ENCODE measurements at places on chromosomes 13 and 19. TPM values are rescaled to one million over a fixed set of nuclear protein-coding genes. Genes with fewer than 3 reads are reported as not detected.

Gene GTPBP3
- total RNA-seq, result 22.2 TPM

Gene PRR36
- not detected for total RNA-seq

Gene PTGER1
- total RNA-seq, result not detected

Gene PRTN3
- not detected for total RNA-seq

Gene FCER2
- total RNA-seq, result 0.55 TPM

Gene TMEM145
- total RNA-seq, result 0.54 TPM

DNA sequence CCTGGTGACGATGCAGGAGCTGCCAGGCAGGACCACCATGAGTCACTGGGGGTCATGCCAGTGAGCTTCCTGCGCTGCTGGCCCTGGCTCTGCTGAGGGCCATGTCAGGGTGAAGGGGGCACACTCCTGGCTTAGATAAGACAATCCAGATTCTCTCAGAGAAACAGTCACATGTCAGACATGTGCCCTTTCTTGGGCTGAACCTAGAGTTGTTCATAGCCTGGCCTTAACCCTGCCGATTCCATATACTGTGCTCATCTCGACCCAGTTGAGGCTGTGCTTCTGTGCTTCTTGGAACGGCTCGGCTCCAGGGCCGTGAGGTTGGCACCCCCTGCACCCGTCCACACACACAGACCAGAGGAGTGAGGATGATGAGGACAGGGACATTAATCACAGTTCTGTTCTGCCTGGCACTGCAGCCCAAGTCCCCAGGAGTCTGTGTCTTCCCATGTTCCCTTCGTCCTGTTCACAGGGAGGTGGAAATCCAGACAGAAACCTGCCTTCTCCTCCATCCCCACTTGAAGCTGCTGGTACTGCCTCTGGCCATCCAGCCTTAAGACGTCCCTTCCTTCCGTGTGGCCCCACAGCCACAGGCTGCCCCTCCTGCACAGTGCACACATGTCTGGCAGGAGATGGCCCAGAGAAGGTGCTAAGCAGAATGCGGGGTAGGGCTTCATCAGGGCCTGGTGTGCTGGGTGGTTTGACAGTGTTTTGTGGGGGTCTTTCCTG is 50.0 kb downstream of the LYL1 start:
- H3K36me3 ChIP-seq, result no peaks in the 10 kb centered on the region
- DNase-seq, result no peak
- peaks cover 95% of the 10 kb centered on the region for H3K4me1 ChIP-seq
- no peaks in the 10 kb centered on the region for H3K27me3 ChIP-seq
- peak overlapping the region; percentile 97 for H3K27ac ChIP-seq

- H3K27me3 ChIP-seq, result no peaks in the 10 kb centered on the region
- no peak for DNase-seq
- H3K36me3 ChIP-seq, result no peaks in the 10 kb centered on the region
- H3K4me3 ChIP-seq, result no peak overlapping the region
- H3K27ac ChIP-seq, result no peak overlapping the region
These were observed 167.2 kb downstream of the NDFIP2 start for GRCh38 chr13:79648191-79648590.

GRCh38 chr19:38980583-38981374 is 5.2 kb upstream of the FBXO17 start:
- no peak overlapping the region for H3K27ac ChIP-seq
- no peaks in the 10 kb centered on the region for H3K36me3 ChIP-seq
- no peak for DNase-seq
- peaks cover 11% of the 10 kb centered on the region for H3K4me1 ChIP-seq

DNA sequence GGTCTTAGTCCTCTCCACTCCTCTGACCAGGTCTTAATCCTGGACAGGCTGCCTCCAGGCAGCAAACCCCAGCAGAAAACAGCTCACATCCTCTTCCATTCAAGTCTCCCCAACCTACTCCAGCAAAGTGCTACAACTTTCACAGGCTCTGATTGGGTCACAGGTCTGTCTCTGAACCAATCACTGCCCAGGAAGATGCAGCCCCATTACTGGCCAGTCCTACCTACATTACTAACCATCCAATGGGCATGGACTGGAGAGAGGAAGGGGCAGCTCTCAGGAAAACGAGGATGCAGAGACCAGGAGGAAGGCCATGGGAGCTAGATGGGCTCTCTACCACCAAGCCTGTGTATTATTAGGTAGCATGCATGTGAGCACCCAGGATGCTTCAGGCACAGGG is 12.2 kb downstream of the MED26 start:
- no peak overlapping the region for H3K27ac ChIP-seq
- no peaks in the 10 kb centered on the region for H3K36me3 ChIP-seq
- DNase-seq, result no peak
- no peaks in the 10 kb centered on the region for H3K27me3 ChIP-seq
- no peak overlapping the region for H3K4me3 ChIP-seq

DNA sequence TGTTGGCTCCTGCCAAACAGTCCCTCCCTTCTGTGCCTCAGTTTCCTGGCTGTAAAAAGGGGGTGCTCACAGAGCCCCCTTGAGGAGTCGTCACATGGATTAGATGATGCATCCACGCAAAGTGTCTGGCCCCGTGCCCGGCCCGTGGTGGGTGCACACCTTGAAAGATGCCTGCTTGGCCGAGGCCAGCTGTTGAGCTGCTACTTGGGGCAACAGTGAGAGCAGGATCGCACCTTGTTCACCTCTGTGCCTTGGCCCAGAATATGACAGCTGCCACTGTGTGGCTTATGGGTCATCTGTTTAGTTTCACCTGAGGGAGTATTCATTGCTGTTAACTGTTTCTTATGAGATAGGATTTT is 17.7 kb downstream of the CRTC1 start:
- no peaks in the 10 kb centered on the region for H3K27me3 ChIP-seq
- H3K27ac ChIP-seq, result peak overlapping the region; percentile 86
- H3K4me1 ChIP-seq, result peaks cover 35% of the 10 kb centered on the region
- no peak for DNase-seq

- no peak overlapping the region for H3K4me3 ChIP-seq
- no peaks in the 10 kb centered on the region for H3K4me1 ChIP-seq
- DNase-seq, result no peak
These were observed 100.9 kb downstream of the NDFIP2 start for GRCh38 chr13:79581870-79582315.

GRCh38 chr13:50529154-50529882 is 314.2 kb downstream of the DLEU7 start:
- H3K36me3 ChIP-seq, result no peaks in the 10 kb centered on the region
- H3K4me1 ChIP-seq, result peaks cover 39% of the 10 kb centered on the region
- peak overlapping the region; percentile 48 for H3K27ac ChIP-seq
- peak; percentile 89 for DNase-seq
- H3K27me3 ChIP-seq, result no peaks in the 10 kb centered on the region

GRCh38 chr19:1073956-1074517 is 7.1 kb downstream of the ARHGAP45 start:
- DNase-seq, result no peak
- H3K4me1 ChIP-seq, result peaks cover 9% of the 10 kb centered on the region
- peaks cover 27% of the 10 kb centered on the region for H3K27me3 ChIP-seq
- no peak overlapping the region for H3K4me3 ChIP-seq
- no peak overlapping the region for H3K27ac ChIP-seq

- peak overlapping the region; percentile 41 for H3K27ac ChIP-seq
- no peaks in the 10 kb centered on the region for H3K4me1 ChIP-seq
- H3K27me3 ChIP-seq, result no peaks in the 10 kb centered on the region
- no peak for DNase-seq
- no peak overlapping the region for H3K4me3 ChIP-seq
These were observed 403.6 kb downstream of the SPRY2 start for GRCh38 chr13:79937311-79937710.

DNA sequence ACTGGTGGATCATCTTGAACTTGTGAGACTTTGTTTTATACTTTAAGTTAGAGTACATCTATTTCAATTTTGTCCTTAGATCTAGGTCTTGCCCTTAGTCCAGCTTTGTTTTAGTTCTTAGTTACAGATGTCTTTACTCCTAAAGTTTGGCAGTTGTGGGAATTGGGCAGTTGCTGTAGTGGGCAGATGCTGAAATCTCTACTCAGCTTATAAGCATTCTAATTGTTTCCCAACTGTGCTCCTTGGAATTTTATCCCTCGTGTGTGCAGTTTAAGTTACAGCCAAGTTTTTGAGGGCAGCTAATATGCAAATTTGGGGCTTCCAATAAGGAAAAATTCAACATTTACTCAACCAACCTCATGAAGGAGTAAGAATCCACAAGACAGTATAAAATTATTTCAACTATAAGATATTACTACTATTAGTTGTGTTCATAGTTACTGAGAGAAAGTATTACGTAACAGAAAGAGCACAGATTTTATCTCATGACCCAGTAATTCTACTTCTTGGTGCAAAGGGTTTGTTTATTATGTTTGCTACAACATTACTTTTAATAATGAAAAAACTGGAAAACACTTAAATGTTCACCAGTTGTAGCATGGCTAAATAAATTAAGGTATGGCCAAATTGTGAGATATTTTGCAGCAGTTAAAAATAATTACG is 32.9 kb downstream of the CCDC122 start:
- DNase-seq, result no peak
- H3K27ac ChIP-seq, result no peak overlapping the region
- H3K4me1 ChIP-seq, result no peaks in the 10 kb centered on the region
- H3K27me3 ChIP-seq, result no peaks in the 10 kb centered on the region

- no peaks in the 10 kb centered on the region for H3K4me1 ChIP-seq
- H3K27ac ChIP-seq, result no peak overlapping the region
- peaks cover under 1% of the 10 kb centered on the region for H3K27me3 ChIP-seq
- no peak overlapping the region for H3K4me3 ChIP-seq
- H3K36me3 ChIP-seq, result no peaks in the 10 kb centered on the region
These were observed 12.2 kb upstream of the KLK12 start for GRCh38 chr19:51047031-51047335.

- no peak overlapping the region for H3K27ac ChIP-seq
- DNase-seq, result no peak
- no peaks in the 10 kb centered on the region for H3K36me3 ChIP-seq
These were observed 1646.9 kb upstream of the SPRY2 start for GRCh38 chr13:81987677-81988357.

DNA sequence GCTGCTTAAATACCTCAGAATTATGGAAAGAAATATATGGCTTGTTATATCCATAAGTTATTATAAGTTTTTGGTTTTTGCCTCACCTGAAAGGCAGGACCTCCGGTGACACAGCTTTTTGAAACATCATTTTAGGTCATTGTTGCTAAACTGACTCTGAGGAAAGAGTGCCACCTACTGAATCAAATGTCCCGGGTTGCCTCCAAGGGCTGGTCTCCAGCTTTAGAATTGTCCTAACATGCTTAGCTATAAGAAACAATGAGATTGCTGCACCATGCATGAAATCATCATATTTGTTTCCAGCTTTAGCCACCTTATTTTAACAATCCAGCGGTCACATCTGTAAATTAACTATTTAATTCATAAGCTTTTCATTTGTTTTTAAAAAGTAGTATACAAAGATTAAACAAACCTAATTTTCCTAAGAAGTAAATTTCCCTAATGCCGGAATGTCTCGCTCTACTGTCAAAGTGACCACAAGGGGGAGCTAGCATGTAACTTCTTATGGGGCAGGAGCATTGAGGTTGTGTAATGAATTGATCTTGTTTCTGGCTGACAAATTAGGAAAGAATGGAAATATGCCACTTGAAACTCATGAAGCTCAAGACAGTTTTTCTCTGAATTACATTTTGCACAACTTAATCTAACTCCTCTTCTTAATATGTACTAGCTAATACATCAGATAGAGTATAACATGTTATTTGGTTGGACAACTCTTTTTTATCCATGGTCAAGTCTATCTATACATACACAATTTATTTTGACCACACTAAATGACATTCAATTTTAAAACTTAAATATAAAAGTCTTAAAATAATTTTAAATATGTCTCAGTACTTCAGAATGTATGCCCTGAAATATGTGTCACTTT is 6.7 kb upstream of the PCDH17 start:
- H3K4me3 ChIP-seq, result no peak overlapping the region
- H3K4me1 ChIP-seq, result no peaks in the 10 kb centered on the region
- H3K27me3 ChIP-seq, result peaks cover 39% of the 10 kb centered on the region
- H3K36me3 ChIP-seq, result no peaks in the 10 kb centered on the region
- no peak for DNase-seq

DNA sequence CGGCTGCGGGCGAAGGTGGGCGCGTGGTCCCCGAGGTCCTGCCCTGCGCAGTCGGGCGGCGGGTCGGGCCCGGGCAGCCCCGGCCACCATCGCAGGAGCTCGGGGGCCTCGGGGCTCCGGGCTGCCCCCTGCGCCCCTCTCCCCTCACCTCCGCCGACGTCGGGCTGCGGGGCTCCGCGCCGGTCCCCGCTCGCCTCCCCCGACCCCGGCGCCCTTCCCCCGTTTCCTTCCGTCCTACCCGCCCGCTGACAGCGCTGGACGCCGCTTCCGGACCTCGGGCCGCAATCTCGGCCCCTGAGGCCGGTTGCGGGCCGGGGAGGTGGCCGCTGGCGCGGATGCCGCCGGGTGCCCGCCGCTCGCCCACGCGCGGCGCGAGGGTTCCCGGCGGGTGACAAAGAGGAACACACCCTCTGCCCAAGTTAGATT is 720 bp downstream of the FARP1 start:
- H3K4me1 ChIP-seq, result no peaks in the 10 kb centered on the region
- H3K27me3 ChIP-seq, result no peaks in the 10 kb centered on the region
- DNase-seq, result no peak
- peak overlapping the region; percentile 51 for H3K4me3 ChIP-seq

DNA sequence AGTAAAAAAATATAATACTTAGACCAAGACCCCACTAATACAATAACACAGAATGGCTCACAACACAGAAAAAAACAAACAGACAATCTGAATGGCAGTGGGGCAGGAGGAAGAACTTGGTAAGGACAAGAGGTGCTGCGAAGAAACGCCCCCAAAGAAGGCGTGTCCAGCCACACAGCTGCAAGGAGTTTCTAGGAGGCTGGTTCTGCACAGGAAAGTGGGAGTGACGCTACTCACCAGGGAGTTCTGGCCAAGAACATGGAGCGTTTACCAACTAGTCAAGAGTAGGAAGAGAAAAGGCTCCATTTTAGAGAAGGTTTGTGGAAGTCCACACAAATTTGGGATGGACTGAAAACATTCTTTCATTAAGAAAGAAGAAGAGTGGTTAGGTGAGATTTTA is 95.3 kb upstream of the SLC15A1 start:
- H3K27me3 ChIP-seq, result no peaks in the 10 kb centered on the region
- no peaks in the 10 kb centered on the region for H3K36me3 ChIP-seq
- no peak overlapping the region for H3K4me3 ChIP-seq
- H3K27ac ChIP-seq, result no peak overlapping the region
- DNase-seq, result no peak
- H3K4me1 ChIP-seq, result peaks cover 4% of the 10 kb centered on the region

Data from sigmoid colon (tissue), 7 donors.